A549 treated with AZD2906 at 1 μM for 4 hours (cell line): ENCODE measurements at places on chromosomes 1 and 21. TPM values are rescaled to one million over a fixed set of nuclear protein-coding genes. Genes with fewer than 3 reads are reported as not detected.

The CRYAA gene
- 0.13 to 0.16 TPM in 2 of 5 replicates, not detected in the others for total RNA-seq

The LCE1A gene
- total RNA-seq = not detected in 5 replicates

The FAM43B gene
- total RNA-seq = 2.8 to 4.1 TPM (median 3.7 TPM) in 5 replicates

The RASAL2 gene
- 15.7 to 19.5 TPM (median 17.4 TPM) in 5 replicates for total RNA-seq

The TRIM17 gene
- total RNA-seq = not detected in 5 replicates

The ANGPTL3 gene
- not detected in 5 replicates for total RNA-seq

The CHAF1B gene
- 11.1 to 12.8 TPM (median 11.3 TPM) in 5 replicates for total RNA-seq

The C1QC gene
- total RNA-seq = not detected in 5 replicates

The ANKRD34A gene
- total RNA-seq = 0.21 to 0.30 TPM (median 0.25 TPM) in 5 replicates

The C1orf87 gene
- not detected in 5 replicates for total RNA-seq

The GBP7 gene
- total RNA-seq = not detected in 5 replicates

The EFNA3 gene
- 12.3 to 14.8 TPM (median 14.2 TPM) in 5 replicates for total RNA-seq

The FNDC5 gene
- 0.18 to 0.64 TPM (median 0.32 TPM) in 5 replicates for total RNA-seq

The FBXO2 gene
- 5.9 to 11.1 TPM (median 9.2 TPM) in 5 replicates for total RNA-seq

The SLC1A7 gene
- total RNA-seq = 0.03 TPM in 1 of 5 replicates, not detected in the others

The SPTA1 gene
- not detected in 5 replicates for total RNA-seq

The CCDC17 gene
- 0.14 to 0.26 TPM (median 0.23 TPM) in 5 replicates for total RNA-seq

The FBLIM1 gene
- 19.2 to 31.4 TPM (median 27.5 TPM) in 5 replicates for total RNA-seq

The MROH9 gene
- total RNA-seq = not detected in 5 replicates

The AMY1A gene
- not detected in 5 replicates for total RNA-seq

The ISG15 gene
- total RNA-seq = 12.1 to 23.1 TPM (median 19.4 TPM) in 5 replicates

The CYP4Z1 gene
- total RNA-seq = not detected in 5 replicates

The XCL2 gene
- not detected in 5 replicates for total RNA-seq

The INSRR gene
- total RNA-seq = not detected in 5 replicates

The NBL1 gene
- total RNA-seq = 35.1 to 68.8 TPM (median 58.1 TPM) in 5 replicates

The CHODL gene
- total RNA-seq = not detected in 5 replicates

The FAM177B gene
- not detected in 5 replicates for total RNA-seq

The RUNX3 gene
- 4.7 to 6.0 TPM (median 5.6 TPM) in 5 replicates for total RNA-seq

The OPTC gene
- not detected in 5 replicates for total RNA-seq

The LCE1C gene
- total RNA-seq = 0.22 TPM in 1 of 5 replicates, not detected in the others

The IQGAP3 gene
- total RNA-seq = 13.7 to 19.1 TPM (median 15.6 TPM) in 5 replicates

The IBA57 gene
- 3.1 to 7.3 TPM (median 5.9 TPM) in 5 replicates for total RNA-seq

The RERE gene
- total RNA-seq = 22.2 to 28.3 TPM (median 26.2 TPM) in 5 replicates

The S100A2 gene
- 18.7 to 33.7 TPM (median 27.4 TPM) in 5 replicates for total RNA-seq

The OR2T33 gene
- total RNA-seq = not detected in 5 replicates

The DIRAS3 gene
- 0.78 to 1.3 TPM (median 1.2 TPM) in 5 replicates for total RNA-seq

The NOS1AP gene
- total RNA-seq = 0.23 to 0.53 TPM (median 0.34 TPM) in 5 replicates

The RCOR3 gene
- 28.7 to 32.5 TPM (median 29.8 TPM) in 5 replicates for total RNA-seq

The NBPF8 gene
- total RNA-seq = 3.8 to 4.5 TPM (median 4.1 TPM) in 5 replicates

The CYP4A11 gene
- total RNA-seq = not detected in 5 replicates

The B3GALT2 gene
- not detected in 5 replicates for total RNA-seq

The GRIK1 gene
- not detected in 5 replicates for total RNA-seq

The PIGV gene
- total RNA-seq = 5.9 to 7.2 TPM (median 6.6 TPM) in 5 replicates

The ARHGEF16 gene
- total RNA-seq = 3.9 to 5.2 TPM (median 5.0 TPM) in 5 replicates

The CASQ1 gene
- total RNA-seq = 0.03 to 0.10 TPM in 2 of 5 replicates, not detected in the others

The CELA2B gene
- 0.14 to 0.16 TPM in 2 of 5 replicates, not detected in the others for total RNA-seq

The IVL gene
- 0.06 to 0.18 TPM (median 0.11 TPM) in 4 of 5 replicates, not detected in the other for total RNA-seq

The ENAH gene
- total RNA-seq = 65.6 to 105 TPM (median 82.9 TPM) in 5 replicates

The ESRRG gene
- total RNA-seq = not detected in 5 replicates

The RIMKLA gene
- total RNA-seq = 0.36 to 0.91 TPM (median 0.57 TPM) in 5 replicates

The ADAMTS5 gene
- not detected in 5 replicates for total RNA-seq

The CD34 gene
- 0.02 to 0.06 TPM in 2 of 5 replicates, not detected in the others for total RNA-seq

The FUCA1 gene
- total RNA-seq = 8.5 to 11.5 TPM (median 10.1 TPM) in 5 replicates

The PHLDA3 gene
- 93.9 to 183 TPM (median 154 TPM) in 5 replicates for total RNA-seq

The MNDA gene
- not detected in 5 replicates for total RNA-seq

The LIPI gene
- total RNA-seq = not detected in 5 replicates

The ETS2 gene
- 76.0 to 98.4 TPM (median 88.2 TPM) in 5 replicates for total RNA-seq

The PDC gene
- 0.05 TPM in 1 of 5 replicates, not detected in the others for total RNA-seq

The FCER1A gene
- total RNA-seq = not detected in 5 replicates
